ENCODE measurements at places on chromosomes 16 and 17.
A peak's percentile ranks its signal among the peaks of the same experiment; 100 is the strongest.

DNA sequence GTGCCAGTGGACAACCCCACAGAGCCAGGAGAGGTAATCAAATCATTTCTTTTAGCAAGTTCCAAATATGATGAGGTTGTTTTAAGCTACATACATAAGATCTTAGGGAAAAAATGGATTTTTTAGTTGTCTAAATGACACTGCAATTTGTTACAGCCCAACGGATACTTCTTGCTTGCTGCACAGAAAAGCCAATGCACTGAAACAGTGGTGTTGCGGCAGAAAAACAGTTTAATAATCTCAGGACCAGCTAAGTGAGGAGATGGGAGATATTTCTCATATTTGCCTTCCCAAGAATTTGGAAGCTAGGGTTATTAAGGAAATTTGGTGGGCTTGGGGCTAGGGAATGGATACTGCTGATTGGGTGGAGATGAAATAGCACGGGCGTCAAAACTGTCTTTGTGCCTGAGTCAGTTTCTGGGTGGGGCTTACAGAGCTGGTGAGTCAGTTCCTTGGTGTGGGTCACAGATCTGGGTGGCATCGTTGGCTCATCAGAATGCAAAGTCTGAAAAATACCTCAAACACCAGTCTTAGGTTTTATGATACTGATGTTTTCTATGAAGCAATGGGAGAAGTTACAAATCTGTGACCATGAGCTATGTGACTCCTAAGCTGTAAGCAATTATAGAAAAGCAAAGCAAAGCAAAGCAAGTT lies 255.4 kb downstream of the IRX3 start:
- no peak overlapping the region for H3K4me3 ChIP-seq
- H3K36me3 ChIP-seq: no peaks in the 10 kb centered on the region
- no peak overlapping the region for H3K27ac ChIP-seq

DNA sequence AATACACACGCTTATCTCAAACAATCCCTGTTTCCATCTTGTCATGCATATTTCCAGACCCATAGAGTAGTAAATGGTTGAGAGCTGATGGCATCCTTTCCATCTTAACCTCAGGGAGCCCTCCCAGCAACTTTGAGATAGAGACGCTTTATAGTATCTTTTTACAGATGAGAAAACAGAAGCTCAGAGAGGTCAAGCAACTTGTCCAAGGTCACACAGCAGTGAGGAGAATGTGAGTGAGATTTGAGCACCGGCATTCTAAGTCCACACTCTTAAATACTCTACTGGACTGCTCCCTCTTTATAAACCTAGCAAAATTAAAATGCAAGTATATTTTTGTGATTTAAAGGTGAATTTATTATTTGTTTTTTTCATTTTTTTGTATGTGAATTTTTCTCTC lies 19.9 kb upstream of the KCNG4 start:
- no peak for DNase-seq
- no peak overlapping the region for H3K4me3 ChIP-seq
- H3K36me3 ChIP-seq: no peaks in the 10 kb centered on the region
- H3K27ac ChIP-seq: no peak overlapping the region

DNA sequence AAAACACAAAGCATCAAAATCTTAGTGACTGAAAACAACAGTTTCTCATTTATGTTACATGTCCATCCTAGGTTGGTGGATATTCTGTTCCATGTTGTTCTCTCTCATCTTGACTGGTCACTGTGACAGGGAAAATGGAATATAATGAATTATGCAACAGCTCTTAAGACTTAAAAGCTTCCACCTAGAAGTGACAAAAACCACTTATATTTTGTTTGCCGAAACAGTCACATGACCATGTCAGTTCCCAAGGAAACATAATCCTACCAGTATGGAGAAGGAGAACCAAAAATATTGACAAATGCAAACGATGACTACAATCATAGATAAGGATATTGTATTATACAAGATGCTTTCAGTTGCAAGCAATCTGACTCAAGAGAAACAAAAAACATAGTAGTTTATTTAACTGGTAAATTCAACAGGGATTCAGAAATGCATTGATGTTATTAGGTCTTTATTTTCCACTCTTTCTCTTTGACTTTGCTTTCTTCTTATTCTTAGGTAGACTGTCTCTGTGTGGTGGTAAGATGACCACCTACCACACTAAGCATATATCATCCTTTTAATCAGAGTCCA lies 103.8 kb downstream of the SSH2 start:
- H3K27ac ChIP-seq: no peak overlapping the region
- no peaks in the 10 kb centered on the region for H3K36me3 ChIP-seq
- H3K27me3 ChIP-seq: no peaks in the 10 kb centered on the region
- H3K4me3 ChIP-seq: no peak overlapping the region
- DNase-seq: no peak
- peaks cover 7% of the 10 kb centered on the region for H3K4me1 ChIP-seq

DNA sequence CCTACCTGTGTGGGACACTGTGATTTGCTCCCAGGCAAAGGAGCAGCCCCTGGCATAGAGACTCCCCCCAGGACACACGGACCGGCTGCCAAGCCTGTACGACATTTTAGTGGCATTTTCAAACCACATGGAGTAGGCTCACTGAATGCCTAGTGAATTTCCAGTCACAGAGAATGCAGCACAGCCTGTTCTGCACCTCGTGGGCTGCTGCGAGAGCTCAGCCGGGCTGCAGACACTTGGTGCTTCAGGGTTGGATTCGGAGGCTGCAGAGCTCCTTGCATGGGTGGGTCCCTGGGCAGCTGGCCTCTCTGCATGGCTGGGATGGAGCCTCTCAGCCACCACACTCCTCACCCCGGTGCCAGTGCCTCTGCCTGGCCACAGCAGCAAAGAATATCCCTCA lies 51.2 kb upstream of the HNF1B start:
- no peak overlapping the region for H3K27ac ChIP-seq
- DNase-seq: no peak
- H3K36me3 ChIP-seq: no peaks in the 10 kb centered on the region
- no peaks in the 10 kb centered on the region for H3K4me1 ChIP-seq
- no peak overlapping the region for H3K4me3 ChIP-seq

- DNase-seq: no peak
- no peak overlapping the region for H3K4me3 ChIP-seq
- H3K27ac ChIP-seq: peak overlapping the region; percentile 52
Observed at GRCh38 chr17:19945009-19945626, 32.5 kb downstream of the AKAP10 start.

DNA sequence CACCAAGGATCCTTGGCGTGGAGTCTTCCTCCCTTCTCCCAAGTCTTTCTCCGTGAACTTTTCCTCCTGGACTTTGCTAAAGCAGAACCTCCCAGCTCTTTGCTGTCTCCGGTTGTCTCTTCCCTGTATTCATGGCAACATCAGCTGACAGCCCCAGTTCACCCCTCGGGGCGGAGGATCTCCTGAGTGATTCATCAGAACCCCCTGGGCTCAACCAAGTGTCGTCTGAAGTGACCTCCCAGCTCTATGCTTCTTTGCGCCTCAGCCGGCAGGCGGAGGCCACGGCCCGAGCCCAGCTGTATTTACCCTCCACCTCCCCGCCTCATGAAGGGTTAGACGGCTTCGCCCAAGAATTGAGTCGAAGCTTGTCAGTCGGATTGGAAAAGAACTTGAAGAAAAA lies 943 bp downstream of the CNTROB start:
- DNase-seq: no peak
- H3K27ac ChIP-seq: peak overlapping the region; percentile 92
- peak overlapping the region; percentile 87 for H3K4me3 ChIP-seq
- peaks cover 45% of the 10 kb centered on the region for H3K4me1 ChIP-seq
- no peaks in the 10 kb centered on the region for H3K27me3 ChIP-seq

DNA sequence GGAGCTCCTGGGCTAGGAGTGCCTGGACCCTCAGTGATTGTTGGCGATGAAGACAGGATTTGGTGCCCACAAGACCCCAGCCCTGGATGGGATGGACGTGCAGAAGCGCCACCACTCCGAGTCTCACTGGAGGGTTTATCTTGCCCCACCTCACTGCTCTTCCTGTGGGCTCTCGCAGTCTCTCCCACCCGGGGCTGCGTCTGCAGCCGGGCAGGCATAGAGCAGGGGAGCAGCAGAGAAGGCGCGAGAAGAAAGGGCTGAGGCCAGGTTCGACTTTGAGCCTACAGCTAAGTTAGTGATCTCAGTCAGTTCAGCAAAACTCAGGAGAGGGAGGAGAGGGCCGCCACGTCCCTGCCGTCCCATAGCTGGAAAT lies 6.6 kb downstream of the UBE2I start:
- H3K36me3 ChIP-seq: peaks cover 95% of the 10 kb centered on the region
- H3K4me1 ChIP-seq: peaks cover 16% of the 10 kb centered on the region
- H3K27ac ChIP-seq: no peak overlapping the region
- no peak for DNase-seq
- H3K27me3 ChIP-seq: no peaks in the 10 kb centered on the region

DNA sequence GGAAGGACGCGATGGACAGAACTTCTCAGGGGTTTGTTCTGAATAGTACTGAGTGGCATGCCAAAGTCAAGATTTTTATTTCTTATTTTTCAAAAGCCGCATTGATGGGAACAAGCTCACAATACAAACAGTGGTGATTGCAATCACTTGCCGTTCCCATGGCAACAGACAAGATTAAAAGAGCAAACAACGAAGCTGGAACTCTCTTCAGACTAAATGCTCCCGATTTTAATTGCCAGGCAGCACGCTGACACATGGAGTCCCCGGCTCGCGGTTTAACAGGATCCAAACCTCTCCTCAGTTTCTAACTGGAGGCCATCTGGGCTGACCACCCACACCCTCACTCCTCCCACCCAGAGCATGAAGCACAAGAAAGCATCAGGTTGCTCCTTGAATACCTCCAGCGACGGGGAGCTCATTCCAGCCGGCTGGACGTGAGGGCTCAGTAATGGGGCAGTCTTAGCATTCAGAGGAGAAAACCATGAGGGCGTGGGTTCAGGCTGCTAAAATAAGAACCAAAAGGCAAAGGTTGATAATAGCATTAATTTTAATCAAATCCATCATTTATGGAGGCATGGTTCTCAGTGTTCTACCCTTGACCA lies 41.5 kb downstream of the AIPL1 start:
- H3K4me1 ChIP-seq: no peaks in the 10 kb centered on the region
- DNase-seq: no peak
- no peak overlapping the region for H3K27ac ChIP-seq
- H3K36me3 ChIP-seq: no peaks in the 10 kb centered on the region

DNA sequence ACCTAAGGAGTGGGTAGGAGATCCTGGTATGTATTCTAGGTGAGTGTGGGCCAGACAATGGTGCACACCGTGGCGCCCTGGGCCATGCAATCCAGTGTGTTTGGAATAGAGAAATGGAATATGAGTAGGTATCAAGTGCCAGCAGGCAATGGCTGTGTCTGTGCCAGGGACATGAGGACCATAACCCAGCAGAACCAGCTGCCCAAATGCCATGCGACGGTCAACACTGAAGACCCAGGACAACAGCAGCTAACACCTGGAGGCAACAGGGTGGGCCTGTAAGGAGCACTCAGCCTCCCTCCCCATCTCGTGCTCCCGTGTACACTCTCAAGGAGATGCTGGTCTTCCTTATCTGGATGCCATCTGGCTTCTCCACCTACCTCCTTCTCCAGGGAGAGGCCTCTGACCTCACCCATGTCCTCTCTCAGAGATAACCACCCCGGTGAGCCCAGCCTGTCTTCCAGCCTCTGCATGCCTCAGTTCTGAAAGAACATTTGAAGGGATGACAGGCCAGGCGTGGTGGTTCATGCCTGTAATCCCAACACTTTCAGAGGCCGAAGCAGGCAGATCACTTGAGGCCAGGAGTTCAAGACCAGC lies 750 bp upstream of the GSDMB start:
- H3K4me1 ChIP-seq: peaks cover 39% of the 10 kb centered on the region
- H3K27me3 ChIP-seq: no peaks in the 10 kb centered on the region
- no peak for DNase-seq
- H3K27ac ChIP-seq: peak overlapping the region; percentile 22
- H3K4me3 ChIP-seq: peak overlapping the region; percentile 10
- peaks cover 45% of the 10 kb centered on the region for H3K36me3 ChIP-seq

- no peak overlapping the region for H3K4me3 ChIP-seq
- H3K36me3 ChIP-seq: no peaks in the 10 kb centered on the region
- H3K27ac ChIP-seq: no peak overlapping the region
- H3K4me1 ChIP-seq: no peaks in the 10 kb centered on the region
Observed at GRCh38 chr16:27892879-27893278, 170.6 kb downstream of the GSG1L start.

DNA sequence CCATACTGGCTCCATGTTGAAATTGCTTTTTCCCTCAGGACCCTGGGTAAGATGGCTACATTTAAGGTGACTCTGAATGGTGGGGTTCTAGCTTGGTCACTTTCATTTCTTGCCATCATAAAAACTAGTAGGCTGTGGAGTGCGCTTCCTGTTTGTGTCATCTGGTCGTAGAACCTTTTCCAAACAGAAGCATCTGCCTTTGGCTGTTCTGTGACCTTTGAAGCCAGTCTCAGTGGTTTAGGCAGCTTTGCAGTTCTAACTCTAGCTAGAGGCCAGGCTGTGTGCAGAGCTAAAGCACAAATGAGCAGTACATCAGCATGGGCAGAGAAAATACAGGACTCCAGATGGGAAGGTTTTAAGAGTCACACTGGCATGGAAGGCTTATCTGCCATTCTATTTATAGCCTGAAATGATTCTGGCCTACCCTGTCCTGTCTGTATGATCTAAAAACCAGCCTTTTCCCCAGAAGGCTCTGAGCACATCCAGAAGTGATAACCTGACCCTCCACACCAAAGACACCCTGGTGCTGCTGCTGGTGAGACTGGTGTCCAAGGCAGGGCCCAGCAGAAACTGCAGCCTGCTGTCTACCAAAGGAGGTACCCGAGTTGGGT lies 8.6 kb downstream of the ESRP2 start:
- H3K36me3 ChIP-seq: peaks cover 60% of the 10 kb centered on the region
- H3K4me1 ChIP-seq: peaks cover 6% of the 10 kb centered on the region
- H3K27ac ChIP-seq: peak overlapping the region; percentile 44

- DNase-seq: peak; percentile 17
- H3K27ac ChIP-seq: peak overlapping the region; percentile 94
- H3K4me3 ChIP-seq: peak overlapping the region; percentile 96
Observed at GRCh38 chr16:28863929-28864793, 518 bp downstream of the SH2B1 start.

DNA sequence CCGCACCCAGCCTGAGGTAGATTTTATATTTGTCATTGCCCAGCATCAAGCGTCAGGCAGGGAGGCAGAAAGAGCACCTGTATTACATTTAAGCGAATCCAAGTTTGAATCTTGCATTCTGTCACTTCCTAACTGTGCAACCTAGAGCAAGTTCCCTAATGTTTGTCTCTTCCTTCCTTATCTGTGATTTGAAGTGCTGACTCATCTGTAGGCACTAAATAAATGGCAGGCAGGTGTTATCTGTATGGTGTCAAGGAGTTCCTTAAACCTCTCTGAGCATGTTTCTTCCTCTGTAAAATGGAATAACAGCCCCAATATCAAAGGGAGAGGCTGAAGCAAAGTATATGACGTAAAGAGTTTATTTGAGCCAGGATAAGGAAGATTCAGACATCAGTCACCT lies 24.3 kb downstream of the GP2 start:
- no peak for DNase-seq
- no peak overlapping the region for H3K4me3 ChIP-seq
- no peaks in the 10 kb centered on the region for H3K4me1 ChIP-seq

DNA sequence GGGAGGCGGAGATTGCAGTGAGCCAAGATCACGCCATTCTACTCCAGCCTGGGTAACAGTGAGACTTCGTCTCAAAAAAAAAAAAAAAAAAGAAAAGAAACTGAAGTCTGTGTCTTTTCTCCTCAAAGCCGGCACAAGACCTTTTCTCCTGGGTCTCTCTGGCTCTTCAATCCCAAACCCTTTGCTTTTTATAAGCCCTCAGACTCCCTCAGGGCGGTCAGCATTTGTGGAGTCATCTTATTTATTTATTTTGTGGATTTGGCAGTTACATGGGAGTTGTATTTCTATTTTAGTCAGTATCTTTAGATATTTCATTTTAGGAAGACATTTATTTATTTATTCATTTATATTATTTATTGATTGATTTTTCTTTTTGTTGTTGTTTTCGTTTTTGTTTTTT lies 57.7 kb upstream of the MAP3K14 start:
- peaks cover 30% of the 10 kb centered on the region for H3K27me3 ChIP-seq
- DNase-seq: no peak
- H3K4me3 ChIP-seq: no peak overlapping the region
- no peaks in the 10 kb centered on the region for H3K4me1 ChIP-seq
- no peak overlapping the region for H3K27ac ChIP-seq
